ENCODE measurements at places on chromosomes 3 and 15.

DNA sequence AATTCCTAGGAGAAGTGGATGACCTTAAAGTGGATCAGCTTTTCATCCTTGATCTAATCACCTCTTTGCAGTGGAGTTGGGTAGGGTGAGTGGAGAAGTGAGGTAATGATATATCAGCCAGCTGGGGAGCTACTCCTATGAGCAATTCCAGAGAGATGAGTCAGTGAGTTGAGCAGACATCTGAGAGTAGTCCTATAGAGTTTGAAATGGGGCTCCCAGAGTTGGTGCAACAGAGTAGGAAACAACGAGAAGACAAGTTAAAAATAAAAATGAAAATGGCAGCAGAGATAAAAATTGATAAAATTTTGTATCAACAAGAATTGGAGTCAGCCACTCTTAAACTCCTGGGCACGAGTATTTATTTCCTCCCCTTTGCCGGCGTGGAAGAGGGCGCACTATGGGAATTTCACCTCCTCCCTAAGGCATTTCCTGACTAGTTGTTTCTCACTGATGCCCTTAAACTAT, 150.8 kb upstream of the DPH6 start:
- no peak for DNase-seq

- DNase-seq, result no peak
These were observed 22.6 kb upstream of the MTMR10 start for GRCh38 chr15:31013863-31014607.

DNA sequence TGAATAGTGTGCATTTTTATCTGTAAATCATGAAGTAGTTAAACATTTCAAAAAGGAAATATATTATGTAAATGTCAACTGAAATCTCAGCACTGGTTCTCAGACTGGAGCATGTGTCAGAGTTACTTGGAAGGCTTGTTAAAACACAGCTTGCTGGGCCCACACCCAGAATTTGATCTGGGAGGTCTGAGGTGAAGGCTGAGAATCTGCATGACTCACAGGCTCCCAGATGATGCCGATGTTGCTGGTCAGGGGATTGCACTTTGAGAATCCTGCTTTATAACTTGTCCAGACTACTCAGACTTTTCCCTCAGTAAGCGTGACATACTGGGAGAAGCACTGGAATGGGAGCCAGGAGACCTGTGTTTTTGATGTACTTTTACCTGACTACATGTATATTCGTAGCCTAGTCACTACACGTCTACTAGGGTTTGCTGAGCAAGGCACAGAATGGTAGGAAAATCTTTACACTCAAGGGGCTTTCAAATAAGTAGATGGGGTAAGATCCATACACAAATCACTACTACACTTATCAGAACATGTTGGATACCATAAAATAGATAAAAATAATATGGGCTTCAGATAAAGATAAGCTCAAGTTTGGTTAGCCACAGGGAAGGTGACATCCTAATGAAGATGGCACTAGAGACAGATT, 77.1 kb upstream of the MEX3B start:
- DNase-seq, result no peak

DNA sequence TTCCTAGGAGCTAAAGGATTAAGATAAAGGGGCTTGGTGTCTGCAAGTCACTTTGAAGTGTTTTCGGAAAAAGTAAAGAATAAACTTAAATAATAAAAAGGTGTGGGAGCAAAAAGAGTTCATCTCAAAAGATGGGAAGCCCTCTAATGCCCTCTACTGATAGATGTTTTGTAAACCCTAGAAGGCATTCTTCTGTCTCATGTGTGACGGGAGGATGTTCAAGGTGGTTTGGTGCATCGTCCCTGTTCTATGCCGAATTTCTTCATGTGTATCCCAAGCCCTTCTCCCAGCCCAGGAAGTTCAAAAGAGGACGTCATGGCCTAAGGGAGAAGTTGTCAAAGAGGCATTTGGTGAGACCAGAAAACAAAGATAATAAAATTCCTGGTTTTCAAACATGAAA, 37.2 kb downstream of the CCK start:
- DNase-seq, result no peak

- DNase-seq, result no peak
These were observed 43.2 kb downstream of the MYLK start for GRCh38 chr3:123840961-123841360.

Data from stimulated activated naive CD8-positive, alpha-beta T cell treated with anti-CD3 and anti-CD28 coated beads, Interleukin-15, amount 100 ng/mL, for 72 hours (primary cell).